RPMI7951 (cell line): ENCODE measurements at places on chromosomes 3 and 15. TPM values are rescaled to one million over a fixed set of nuclear protein-coding genes. Genes with fewer than 3 reads are reported as not detected.

Gene ZNF501
- 4.7 and 6.1 TPM in 2 replicates for total RNA-seq

DNA sequence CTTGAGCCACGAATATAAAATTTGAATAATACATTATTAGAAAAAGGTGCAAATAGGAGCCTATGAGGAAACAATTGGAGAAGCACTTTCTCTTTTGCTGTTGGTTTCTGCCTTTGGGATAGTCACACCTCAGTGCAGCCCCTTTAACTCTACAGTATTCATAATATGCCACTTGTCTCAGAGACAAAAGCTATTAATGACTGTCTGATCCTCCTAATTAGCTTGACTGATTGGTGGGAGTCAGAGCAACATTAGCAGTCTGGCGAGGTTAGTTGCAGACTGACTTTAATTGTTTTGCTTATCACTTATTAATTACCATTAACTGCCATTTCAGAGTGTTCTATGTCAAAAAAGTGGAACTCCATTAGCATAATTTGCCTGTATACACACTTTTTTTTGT lies 225.0 kb upstream of the ARHGEF26 start:
- DNase-seq: no peak

DNA sequence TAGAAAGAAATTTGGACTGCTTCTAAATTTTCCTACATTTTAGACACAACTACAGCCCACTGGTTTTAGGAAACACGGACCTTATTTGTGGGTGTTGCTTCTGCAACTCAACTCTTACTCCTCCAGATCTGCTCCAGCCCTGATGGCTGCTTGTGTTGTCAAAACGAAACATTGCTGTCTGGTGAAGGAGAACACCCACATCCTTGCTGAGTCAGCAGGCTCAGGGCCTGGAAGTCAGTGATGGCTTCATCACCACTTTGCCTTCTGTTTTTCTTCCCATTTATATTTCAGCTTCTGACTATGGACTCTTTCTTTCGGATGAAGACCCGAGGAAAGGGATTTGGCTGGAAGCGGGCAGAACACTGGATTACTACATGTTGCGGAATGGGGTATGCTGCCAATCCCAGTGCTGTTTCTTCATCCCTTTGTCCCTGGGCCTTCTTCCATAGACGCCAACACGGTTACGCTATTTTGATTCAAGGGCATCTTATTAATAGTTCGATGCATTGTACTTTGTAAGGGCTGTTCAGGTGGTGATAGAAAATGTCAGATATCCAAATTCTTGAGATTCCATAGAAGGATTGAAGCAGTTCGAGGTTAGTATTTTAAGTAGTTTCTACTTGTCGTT lies 392.6 kb upstream of the TPM1 start:
- DNase-seq: peak; percentile 14

Gene TMEM158
- 152 and 160 TPM in 2 replicates for total RNA-seq

Gene RNU5B-1
- total RNA-seq: not detected in 2 replicates

DNA sequence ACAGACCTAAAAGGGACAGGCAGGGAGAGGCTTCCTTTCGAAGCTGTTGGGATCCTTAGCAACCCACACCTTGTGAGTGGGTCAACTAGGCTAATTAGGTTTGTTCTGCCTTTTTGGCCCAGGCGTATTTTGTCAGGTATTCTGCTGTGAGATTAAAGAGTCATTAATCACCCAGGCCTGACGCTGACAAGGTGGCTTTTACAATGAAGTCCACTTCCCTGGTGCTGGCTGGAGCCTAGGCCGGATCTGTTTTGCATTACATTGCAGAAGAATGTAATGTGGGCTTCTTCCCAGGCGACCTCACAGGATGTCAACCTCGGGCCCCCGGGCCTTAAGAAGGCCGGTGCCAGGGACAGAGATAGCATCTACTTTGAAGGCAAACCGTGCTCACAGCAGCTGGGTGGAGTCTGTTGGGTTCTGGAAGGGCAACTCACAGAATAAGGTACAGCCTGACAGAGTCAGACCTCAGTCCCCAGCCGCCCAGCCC lies 76.9 kb downstream of the HES1 start:
- DNase-seq: peak; percentile 86

GRCh38 chr3:86379280-86379679 lies 611.7 kb downstream of the VGLL3 start:
- no peak for DNase-seq

Gene NANOGP8
- not detected in 2 replicates for total RNA-seq

DNA sequence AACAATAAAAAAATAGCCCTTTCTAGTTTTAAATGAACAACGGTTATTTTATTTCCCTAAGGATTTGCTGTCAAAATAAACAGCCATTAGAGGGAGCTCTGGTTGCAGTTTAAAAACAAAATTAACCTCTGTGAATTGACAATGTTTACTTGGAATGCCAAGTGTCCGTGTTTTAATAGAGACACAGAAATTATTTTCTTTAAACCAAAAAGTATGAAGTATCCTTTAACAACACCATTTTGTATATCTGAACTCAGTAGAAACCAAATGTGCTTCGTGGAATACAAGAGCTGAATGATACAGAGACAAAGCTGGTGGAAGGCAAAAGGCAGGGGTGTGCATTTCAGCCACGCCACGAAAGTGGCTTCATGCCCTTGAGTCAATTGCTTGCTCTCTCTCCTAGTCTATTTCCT lies 74.4 kb downstream of the MOBP start:
- peak; percentile 43 for DNase-seq

Gene ALDH1A3
- total RNA-seq: 158 and 217 TPM in 2 replicates

DNA sequence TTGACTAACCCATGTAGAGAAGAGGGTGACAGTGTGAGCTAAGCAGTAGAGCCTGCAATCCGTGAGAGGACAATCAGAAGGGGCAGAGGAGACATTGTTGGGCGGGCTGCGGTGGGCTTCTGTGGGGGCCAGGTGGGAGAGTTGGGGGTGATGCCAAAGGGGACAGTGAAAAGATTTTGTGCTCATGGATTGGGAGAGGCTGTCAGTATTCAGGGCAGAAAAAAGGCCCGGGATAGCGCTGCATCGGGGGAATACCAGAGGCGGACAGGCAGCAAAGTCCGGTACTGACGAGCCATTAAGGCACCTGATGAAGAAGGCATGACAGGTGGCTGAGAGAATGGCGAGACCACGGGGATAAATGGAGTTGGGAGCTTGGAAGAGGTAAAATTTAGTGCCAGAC lies 1.3 kb upstream of the PXYLP1 start:
- no peak for DNase-seq

Gene GOLGA8T
- not detected in 2 replicates for total RNA-seq

Gene CTXN2
- not detected in 2 replicates for total RNA-seq

Gene BTD
- 37.7 and 38.5 TPM in 2 replicates for total RNA-seq

Gene NISCH
- total RNA-seq: 20.9 and 21.4 TPM in 2 replicates

Gene EEF1AKMT4
- total RNA-seq: 7.3 and 9.6 TPM in 2 replicates

Gene AHSG
- total RNA-seq: not detected in 2 replicates

- DNase-seq: no peak
Observed at GRCh38 chr3:9768141-9768775, 1.5 kb downstream of the CAMK1 start.

GRCh38 chr15:75249726-75250125 lies 8.4 kb upstream of the GOLGA6C start:
- DNase-seq: no peak

DNA sequence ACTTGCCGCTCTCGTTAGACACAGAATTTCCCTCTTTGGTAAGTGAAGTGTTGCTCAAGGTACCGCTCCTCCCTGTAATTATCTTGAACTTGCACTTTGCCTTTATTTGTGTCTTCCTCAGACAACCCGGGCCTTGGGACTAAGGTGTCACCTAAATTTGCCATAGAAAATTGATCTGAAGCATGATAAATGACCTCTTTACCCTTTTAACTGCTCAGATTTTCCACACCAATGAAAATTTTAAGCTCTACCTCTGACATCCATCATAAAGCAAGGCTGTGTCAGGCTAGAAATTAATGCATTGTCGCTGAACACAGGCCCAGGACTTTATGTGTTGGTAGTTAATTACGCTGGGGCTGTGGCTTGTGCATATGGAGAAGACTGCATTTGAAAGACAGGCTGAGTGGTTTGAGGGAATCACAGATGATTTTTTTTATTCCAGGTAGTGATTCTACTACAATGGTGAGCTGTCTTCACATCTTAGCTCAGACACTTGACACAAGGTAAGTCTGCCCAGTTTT lies 199.6 kb upstream of the CHRM5 start:
- DNase-seq: no peak

Gene GHSR
- not detected in 2 replicates for total RNA-seq

GRCh38 chr3:16528106-16528505 lies 14.6 kb upstream of the RFTN1 start:
- no peak for DNase-seq

DNA sequence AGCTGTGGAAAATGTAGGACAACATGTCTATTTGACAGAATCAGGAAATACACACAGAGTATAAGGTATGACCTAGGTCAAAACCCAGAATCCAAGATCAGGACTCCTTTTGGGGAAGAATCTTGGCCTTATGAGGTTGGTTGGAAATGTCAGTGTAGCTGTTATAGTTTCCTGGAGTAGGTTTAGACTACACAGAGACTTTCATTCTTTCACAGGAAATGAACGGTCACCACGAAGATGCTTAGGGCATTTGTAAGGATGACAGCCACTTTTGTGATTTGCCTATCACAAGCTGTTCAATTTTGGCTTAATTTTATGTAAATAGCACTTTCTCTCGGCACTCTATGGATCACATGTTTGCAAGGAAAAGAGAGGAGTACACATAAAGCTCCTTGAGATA lies 18.6 kb upstream of the ZBTB20 start:
- peak; percentile 26 for DNase-seq

GRCh38 chr3:29829340-29829739 lies 548.5 kb downstream of the RBMS3 start:
- DNase-seq: no peak

DNA sequence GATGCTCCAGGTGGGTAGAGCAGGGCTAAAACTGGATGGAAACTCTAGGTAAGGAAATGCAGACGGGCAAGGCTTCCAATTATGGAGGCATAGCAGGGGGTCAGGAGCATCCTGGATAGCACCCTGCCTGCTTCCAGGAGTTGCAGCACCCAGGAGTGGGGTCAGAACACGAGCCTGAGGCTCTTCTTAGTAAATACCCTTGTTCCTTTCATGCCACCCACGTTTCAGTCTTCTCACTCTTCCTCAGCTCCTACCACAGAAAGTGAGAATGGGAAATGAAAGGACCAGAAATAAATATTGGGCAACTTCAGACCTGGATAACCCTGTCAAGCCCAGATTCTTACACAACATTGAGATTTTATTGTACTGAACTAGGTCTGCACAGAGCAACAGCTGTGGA lies 16.4 kb downstream of the CCR1 start:
- DNase-seq: no peak

GRCh38 chr15:70714565-70714964 lies 48.8 kb downstream of the UACA start:
- DNase-seq: no peak

DNA sequence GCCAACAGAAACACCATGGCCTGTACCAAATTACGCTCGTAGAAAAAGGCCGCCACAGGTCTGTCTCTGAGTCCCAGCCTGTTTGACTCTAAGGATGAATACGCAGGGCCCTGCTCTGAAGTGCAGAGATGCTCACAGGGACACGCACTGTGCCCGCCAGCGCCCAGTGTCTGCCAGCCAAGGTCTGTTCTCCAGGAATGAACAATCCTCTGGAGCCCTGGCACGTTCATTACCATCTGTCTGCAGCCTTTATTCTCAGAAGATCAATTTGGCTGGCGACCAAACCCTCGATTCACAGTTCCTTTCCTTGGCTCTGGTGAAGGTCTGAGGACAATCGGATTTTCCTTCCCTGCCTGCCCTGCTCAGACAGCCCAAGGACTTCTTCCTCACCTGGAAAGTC lies 66.3 kb downstream of the NIPA2 start:
- DNase-seq: peak; percentile 7

Gene EPHA6
- total RNA-seq: not detected in 2 replicates
